ENCODE measurements at places on chromosomes 6 and 20. TPM values are rescaled to one million over a fixed set of nuclear protein-coding genes. Genes with fewer than 3 reads are reported as not detected.

Gene SMLR1
- total RNA-seq: not detected

Gene LY6G6C
- not detected for total RNA-seq

Gene OGFRL1
- 21.0 TPM for total RNA-seq

Gene HLA-DQA1
- total RNA-seq: 6.9 TPM

- no peaks in the 10 kb centered on the region for H3K4me1 ChIP-seq
- no peak overlapping the region for H3K27ac ChIP-seq
- H3K36me3 ChIP-seq: no peaks in the 10 kb centered on the region
- H3K27me3 ChIP-seq: no peaks in the 10 kb centered on the region
- no peak for DNase-seq
- H3K4me3 ChIP-seq: no peak overlapping the region
Observed at GRCh38 chr6:12113190-12113577, 101.1 kb downstream of the HIVEP1 start.

- no peak overlapping the region for H3K4me3 ChIP-seq
- H3K27ac ChIP-seq: no peak overlapping the region
- no peaks in the 10 kb centered on the region for H3K36me3 ChIP-seq
- DNase-seq: no peak
Observed at GRCh38 chr6:113178349-113178748, 678.8 kb upstream of the MARCKS start.

DNA sequence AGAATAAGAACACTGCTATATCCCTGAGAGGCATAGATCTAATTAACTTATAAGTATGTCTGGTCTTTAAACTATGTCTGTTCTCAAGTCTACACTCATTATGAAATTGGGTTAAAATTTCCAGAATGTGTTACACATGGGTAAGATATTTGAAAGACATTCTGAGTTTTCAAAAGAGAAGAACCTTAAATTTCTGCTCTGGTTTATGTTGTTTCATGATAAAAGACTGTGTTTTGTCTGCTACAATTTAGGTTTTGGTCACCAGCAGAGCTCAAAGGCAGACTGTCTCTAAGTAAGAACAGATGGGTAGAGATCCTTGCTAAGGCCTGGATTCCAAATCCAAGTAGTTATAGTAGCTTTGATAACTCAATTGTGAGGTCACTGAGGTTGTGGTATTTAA lies 6.0 kb downstream of the STMND1 start:
- H3K27me3 ChIP-seq: no peaks in the 10 kb centered on the region
- H3K36me3 ChIP-seq: no peaks in the 10 kb centered on the region
- H3K27ac ChIP-seq: no peak overlapping the region
- DNase-seq: no peak
- no peaks in the 10 kb centered on the region for H3K4me1 ChIP-seq

GRCh38 chr6:33276581-33276863 lies 401 bp upstream of the B3GALT4 start:
- peaks cover 65% of the 10 kb centered on the region for H3K4me1 ChIP-seq
- peaks cover 100% of the 10 kb centered on the region for H3K36me3 ChIP-seq
- DNase-seq: no peak
- peak overlapping the region; percentile 100 for H3K27ac ChIP-seq
- peak overlapping the region; percentile 94 for H3K4me3 ChIP-seq

- H3K36me3 ChIP-seq: peaks cover 40% of the 10 kb centered on the region
- DNase-seq: peak; percentile 39
- peak overlapping the region; percentile 69 for H3K4me3 ChIP-seq
- H3K4me1 ChIP-seq: peaks cover 42% of the 10 kb centered on the region
- no peaks in the 10 kb centered on the region for H3K27me3 ChIP-seq
Observed at GRCh38 chr6:34656378-34657036, 40.1 kb downstream of the ILRUN start.

Measured in Calu3 (cell line).